ENCODE measurements at places on chromosomes 11 and 22.

- no peak for DNase-seq
Observed at GRCh38 chr22:39364714-39365491, 15.1 kb downstream of the SYNGR1 start.

DNA sequence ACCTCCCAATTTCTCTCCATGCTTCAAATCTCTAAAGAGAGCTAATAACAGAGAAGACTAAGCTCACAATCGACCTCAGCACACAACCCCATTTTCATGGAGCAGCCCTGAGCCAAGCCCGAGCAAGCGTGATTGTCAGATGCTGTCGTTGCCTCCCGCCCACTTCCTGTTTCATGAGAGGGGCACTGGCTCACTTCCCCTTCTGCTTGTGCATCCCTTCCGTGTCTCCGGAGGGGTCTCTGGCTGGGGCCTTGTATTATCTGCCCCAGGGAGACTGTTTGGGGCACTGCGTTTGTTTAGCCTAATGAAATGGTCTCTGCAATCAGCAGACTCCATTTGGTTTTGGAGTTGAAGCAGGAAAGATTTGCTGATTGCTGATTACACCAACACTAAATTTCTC, 181.3 kb upstream of the SEZ6L start:
- DNase-seq, result no peak

DNA sequence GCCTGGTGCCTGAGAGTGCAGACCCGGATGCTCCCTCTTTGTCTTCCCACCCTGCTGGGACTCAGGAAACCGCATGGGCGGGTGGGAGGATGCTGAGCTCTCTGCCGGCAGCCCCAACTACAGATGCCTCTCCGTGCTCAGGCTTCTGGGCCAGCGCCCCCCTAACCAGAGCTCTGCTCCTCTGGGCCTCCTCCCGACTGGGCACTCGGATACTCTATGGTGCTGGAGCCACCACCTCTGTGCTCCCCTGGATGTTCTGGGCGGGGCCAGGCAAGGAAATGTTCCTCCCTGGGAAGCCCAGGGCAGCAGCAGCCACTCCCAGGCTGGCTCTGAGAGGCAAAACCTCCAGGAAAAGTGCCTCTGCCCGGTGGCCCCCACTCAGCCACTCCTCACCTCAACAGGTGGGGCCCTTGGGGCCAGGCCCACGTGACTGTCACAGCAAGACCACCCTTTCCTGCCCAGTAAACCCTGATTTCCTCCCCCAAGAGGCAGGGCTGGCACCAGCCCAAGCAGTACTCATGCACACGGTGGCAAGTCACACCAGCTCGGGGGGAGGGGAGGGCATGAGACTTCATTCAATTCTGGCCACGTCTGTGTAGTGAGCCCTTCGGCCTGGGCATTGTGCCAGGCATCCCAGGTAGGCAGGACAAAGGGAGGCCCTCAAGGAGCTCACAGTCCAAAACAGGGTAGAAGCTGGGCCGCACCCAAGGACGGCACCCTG, 54.7 kb upstream of the TCF20 start:
- no peak for DNase-seq

DNA sequence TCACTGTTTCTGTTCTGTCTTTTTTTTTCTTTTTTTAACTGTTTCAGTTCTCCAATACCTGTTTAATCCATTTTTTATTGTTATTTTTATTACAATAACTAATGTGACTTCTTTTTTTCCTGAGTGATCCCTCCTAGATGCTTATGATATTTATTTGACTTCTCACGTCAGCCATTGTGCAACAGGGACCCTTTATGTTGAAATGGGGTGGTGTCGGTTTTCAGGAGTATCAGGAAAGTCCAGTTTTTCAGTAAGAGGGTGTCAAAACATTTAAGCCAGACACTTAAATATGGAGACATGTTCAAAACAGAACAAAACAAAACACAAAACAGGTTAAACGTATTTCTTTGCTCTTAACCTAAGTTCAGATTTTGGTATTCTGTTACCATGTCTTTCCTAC, 418.8 kb downstream of the DYNC2H1 start:
- DNase-seq, result no peak

DNA sequence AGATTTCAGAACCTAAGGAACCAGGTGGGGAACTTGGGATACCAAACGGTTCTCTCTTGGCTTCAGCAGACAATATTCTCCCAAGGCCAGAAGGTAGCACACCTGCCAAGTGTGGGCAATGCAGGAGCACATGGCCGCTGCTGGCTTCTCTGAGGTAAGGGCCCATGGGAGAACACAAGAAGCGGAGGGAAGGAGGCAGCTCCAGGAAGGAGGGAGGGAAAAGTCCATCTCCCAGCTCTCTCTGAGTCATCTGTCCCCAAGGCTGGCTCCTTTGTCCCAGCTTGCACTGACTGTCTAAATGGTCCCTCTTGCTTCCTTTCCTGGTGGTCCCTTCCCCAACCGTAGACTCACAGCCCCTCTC, 557.9 kb upstream of the CADM1 start:
- no peak for DNase-seq

DNA sequence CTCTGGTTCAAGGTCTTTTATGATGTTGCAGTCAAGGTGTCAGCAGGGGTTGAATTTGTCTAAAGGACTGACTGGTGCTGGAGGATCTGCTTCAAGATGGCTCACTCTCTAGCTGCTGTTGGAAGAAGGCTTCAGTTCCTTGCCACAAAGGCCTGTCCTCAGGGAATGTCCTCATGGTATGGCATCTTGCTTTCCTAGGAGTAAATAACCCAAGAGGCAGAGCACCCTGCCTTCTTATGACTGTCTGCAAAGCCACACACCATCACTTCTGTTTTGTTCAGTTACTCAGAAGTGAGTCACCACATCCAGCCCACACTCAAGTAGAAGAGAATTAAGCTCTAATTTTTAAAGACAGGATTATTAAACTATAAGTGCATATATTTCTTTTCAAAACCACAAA, 45.2 kb downstream of the PLAAT5 start:
- no peak for DNase-seq

- no peak for DNase-seq
Observed at GRCh38 chr11:46300270-46300669, 22.8 kb downstream of the CREB3L1 start.

DNA sequence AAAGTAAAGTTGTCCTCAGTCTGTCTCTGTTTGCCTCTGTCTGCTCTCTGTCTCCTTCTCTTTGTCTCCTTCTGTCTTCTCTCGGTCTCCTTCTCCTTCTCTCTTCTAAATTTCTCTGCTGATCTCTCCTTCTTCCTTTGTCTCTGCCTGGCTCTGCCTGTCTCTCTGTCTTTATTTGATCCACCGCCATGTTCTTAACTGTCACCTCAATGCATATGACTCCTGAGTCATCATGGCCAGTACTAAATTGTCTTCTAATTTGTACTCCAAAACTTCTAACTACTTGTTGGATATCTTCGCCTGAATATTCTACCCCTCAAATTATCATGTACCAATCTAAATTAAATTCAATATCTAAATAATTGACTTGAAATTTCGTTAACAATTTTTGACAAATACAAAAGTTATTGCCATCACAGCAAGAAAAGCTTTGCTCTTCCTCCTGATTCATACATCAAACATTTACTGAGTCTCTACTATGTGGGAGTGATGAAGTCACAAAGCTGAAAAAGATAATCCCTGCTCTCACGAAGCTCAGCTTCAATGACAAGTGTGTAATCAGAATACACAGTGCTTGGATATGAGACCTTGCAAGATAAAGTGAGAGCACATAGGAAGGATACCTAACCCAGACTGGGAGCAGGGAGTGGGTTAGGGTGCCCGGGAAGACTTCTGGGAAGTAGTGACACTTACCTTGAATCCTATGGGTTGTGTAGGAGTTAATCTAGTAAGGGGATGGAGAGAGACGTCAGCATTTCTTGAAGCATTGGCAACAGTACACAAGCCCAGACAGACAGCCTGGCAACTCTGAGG, 193.0 kb downstream of the MAML2 start:
- no peak for DNase-seq

GRCh38 chr22:36926721-36927435, 13.4 kb downstream of the CSF2RB start:
- DNase-seq, result no peak

GRCh38 chr11:32962016-32962415, 53.7 kb upstream of the DEPDC7 start:
- DNase-seq, result no peak

DNA sequence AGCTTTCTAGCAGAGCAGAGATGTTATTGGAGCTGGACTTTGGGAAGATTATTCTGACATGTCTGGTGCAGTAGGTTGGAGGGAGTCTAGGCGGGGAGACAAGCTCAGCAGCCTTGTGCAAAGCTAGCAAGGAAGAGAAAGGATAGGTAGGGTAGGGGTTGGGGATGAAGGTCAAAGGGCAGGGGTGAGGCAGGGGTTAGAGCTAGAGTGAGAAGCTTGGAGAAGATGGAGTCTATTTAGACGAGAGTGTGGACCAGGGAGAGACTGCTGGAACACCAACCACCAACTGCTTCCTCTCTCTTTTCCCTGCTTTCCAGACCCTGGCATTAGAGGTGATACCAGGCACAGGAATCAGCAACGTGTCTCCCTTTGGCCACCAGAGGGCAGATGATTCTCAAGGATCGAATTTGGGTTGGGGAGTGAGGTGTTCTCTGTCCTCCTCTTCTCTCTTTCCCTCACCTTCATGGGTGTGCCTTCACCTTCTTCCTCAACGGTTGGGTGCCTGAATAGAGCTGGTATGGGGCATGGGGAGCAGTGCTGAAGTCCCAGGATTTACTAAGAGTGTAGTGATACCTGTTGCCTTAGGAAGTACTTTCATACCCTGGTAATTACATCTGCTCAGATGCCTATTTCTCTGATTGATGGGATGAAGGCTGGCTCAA, 1.8 kb upstream of the MARK2 start:
- peak; percentile 57 for DNase-seq

DNA sequence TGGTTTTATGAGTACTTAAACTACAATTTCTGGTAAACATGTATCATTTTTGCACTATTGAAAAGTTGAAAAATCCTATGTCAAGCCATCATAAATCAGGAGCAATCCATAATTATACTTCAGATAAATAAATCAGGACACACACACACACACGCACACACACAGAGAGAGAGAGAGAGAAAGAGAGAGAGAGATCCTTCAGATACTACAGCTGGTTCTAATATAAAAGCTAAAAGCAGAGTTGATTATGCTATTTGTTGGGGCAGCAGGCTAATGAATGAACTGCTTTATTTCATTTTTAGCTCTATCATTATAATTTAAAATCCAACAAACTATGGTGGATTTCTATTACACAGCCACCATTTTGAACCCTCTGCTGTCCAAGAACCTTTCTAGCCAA, 322.4 kb upstream of the CCDC90B start:
- no peak for DNase-seq

DNA sequence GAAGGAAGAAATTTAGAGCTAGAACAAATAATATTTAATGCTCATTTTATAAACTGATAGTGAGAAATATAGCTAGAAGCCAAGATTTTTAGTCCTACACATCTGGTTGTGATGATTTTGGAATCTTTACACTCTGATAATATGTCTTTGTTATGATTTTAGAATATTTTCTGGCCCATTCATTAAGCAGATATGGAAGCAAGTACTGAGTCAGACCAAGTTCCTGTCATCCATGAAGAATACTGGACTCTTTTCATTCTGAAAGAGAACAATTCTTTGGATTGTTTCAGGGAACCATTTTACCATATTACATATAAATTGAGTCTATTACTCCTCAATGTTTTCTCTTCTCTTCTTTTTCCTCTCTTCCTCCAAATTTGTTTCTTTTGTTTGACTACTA, 227.4 kb downstream of the TMEM135 start:
- no peak for DNase-seq

DNA sequence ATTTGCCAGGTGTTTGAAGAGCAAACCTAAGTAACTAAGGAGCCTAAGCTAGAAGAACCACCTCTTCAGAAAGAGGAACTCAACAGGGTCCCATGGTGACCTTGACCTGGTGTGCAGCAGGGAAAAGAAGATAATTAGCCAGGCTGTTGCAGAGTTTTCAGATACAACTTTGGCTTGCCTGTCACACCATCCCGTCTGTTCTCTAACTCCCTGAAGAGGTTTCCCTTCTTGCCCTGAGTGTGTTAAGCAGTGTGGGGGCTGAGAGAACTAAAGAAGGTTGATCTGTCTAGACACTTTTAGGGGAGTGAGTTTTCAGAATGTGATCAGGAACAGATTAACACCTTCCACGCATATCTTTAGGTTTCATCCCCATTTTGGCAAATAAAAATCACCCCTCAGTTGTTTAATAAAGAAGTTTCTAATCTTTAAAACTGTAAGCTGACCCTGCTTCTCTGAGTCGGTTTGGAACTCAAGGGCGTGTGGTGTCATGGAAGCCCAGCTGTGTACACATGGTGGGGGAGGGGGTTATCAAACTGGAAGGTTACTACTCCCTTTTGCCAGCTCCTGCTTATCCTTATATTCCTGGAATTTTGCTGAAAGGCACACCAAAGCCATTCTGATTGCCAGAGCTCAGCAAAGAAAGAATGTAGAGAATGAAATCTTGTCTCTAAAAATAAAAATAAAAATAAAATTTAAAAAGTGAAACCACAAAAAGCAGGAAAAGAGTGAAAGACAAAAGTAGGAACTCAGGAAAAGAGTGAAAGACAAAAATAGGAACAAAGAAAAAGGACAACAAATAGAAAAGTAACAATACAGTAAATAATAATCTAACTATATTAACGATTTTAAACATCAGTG, 70.2 kb downstream of the DBX1 start:
- no peak for DNase-seq

- no peak for DNase-seq
Observed at GRCh38 chr22:50188356-50188755, 2.6 kb downstream of the TRABD start.

- no peak for DNase-seq
Observed at GRCh38 chr11:1237128-1237580, 14.3 kb downstream of the MUC5B start.

DNA sequence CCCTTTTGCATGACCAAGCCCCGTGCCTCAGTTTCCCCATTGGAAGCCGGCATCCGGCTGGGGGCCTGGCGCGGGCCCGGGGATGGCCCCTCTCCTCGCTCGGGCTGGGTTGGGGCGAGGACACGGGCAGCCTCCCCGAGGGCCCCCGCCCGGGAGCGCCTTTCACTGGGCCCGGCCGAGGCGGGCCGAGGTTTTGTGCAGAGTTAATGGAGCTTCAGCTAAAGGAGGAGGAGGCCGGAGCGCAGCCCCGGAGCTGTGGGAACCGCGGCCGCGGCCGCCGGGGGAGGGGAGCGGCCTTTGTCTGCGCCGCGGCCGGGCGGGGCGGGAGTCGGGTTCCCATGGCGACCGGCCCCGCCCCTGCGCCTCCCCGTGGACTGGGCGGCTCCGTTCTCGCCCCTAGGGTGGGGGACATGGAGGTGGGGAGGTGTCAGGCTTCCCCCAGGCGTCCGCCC, 1.4 kb upstream of the MAPK11 start:
- DNase-seq, result no peak

GRCh38 chr11:100550912-100551632, 136.0 kb upstream of the ARHGAP42 start:
- DNase-seq, result no peak

- DNase-seq, result no peak
Observed at GRCh38 chr22:30196141-30196879, 50.2 kb downstream of the LIF start.

GRCh38 chr22:29689880-29690213, 30.0 kb upstream of the CABP7 start:
- DNase-seq, result no peak

- no peak for DNase-seq
Observed at GRCh38 chr11:503179-503981, 3.7 kb downstream of the RNH1 start.

- DNase-seq, result no peak
Observed at GRCh38 chr22:36387709-36387958, 133 bp downstream of the MYH9 start.

GRCh38 chr22:42318967-42319366, 48.5 kb upstream of the TCF20 start:
- DNase-seq, result no peak

- no peak for DNase-seq
Observed at GRCh38 chr11:70755410-70756158, 357.3 kb downstream of the CTTN start.

GRCh38 chr11:17839450-17839849, 104.9 kb downstream of the KCNC1 start:
- no peak for DNase-seq

Measured in stimulated activated CD8-positive, alpha-beta memory T cell treated with anti-CD3 and anti-CD28 coated beads, Interleukin-4, amount 100 ng/mL, for 4 hours (primary cell).